ENCODE measurements at places on chromosomes 3 and 15. TPM values are rescaled to one million over a fixed set of nuclear protein-coding genes. Genes with fewer than 3 reads are reported as not detected.
A peak's percentile ranks its signal among the peaks of the same experiment; 100 is the strongest.

CTXND1 gene
- total RNA-seq, result 2.7 TPM

GRCh38 chr3:102979682-102980354 lies 545.0 kb downstream of the ZPLD1 start:
- DNase-seq, result no peak

SELENOS gene
- 47.2 TPM for total RNA-seq

DNA sequence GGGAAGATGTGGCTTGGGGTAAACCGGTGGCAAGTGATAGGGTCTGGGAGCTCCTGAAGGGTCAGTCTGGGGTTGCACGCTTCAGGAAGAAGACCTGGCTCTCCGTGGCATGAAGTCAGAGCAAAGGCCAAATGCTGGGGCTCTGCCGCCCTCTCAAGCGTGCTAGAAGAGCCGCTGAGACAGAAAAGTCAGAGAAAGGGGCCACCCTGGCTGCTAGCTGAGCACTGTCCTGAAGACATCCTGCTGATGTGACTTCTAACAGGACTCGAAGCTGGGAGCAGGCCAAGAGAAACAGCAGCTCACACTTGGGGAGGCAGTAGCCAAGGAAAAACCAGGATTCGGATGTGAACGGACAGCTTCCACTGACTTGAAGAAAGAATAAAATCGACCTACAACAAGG lies 270.4 kb downstream of the OCA2 start:
- no peak for DNase-seq

DNA sequence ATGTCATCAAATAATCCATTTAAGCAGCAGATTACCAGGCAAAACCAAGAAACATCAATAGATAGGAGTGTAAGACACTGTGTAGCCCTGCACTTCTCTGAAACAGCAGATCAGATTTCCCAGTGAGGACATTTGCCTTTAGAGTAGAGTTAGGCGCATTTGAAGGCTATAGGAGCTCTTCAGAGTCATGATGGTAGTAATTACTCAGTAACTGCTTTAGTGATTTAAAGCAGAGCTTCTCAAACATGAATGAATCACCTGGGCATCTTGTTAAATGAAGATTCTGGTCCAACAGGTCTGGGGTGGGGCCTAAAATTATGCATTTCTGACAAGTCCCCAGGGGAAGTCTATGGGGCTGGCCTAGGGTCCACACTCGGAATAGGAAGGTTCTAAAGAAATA lies 36.9 kb downstream of the THRB start:
- DNase-seq, result no peak

GRCh38 chr15:66288551-66289185 lies 4.7 kb upstream of the DIS3L start:
- DNase-seq, result no peak

KNG1 gene
- total RNA-seq, result not detected

- DNase-seq, result no peak
Observed at GRCh38 chr3:28290863-28291300, 49.5 kb downstream of the CMC1 start.

DNA sequence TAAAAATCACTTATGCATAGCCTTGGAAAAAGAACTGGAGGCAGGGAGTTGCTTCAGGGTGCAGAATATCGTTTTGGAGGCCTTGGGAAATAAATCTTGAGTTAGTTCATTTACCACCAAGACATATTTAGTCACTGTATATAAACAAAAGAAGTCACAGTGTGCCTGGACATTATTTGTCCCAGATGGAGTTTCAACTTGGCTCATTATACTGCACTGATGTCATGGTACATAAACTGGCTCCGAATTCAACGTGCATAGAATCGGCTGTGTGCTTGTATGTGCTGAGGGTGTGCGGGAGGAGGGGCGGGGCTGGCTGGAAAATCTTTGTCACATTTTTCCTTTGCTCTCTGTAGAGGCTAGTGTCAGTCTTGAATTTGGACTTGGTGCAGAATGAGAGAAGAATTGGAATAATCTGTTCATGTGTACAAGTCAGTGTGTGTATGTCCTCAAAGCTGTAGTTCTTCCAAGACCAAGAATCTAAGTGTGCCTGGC lies 86.6 kb downstream of the FNDC3B start:
- no peak for DNase-seq

ECT2 gene
- total RNA-seq, result 45.1 TPM

SUCNR1 gene
- total RNA-seq, result 0.75 TPM

DNA sequence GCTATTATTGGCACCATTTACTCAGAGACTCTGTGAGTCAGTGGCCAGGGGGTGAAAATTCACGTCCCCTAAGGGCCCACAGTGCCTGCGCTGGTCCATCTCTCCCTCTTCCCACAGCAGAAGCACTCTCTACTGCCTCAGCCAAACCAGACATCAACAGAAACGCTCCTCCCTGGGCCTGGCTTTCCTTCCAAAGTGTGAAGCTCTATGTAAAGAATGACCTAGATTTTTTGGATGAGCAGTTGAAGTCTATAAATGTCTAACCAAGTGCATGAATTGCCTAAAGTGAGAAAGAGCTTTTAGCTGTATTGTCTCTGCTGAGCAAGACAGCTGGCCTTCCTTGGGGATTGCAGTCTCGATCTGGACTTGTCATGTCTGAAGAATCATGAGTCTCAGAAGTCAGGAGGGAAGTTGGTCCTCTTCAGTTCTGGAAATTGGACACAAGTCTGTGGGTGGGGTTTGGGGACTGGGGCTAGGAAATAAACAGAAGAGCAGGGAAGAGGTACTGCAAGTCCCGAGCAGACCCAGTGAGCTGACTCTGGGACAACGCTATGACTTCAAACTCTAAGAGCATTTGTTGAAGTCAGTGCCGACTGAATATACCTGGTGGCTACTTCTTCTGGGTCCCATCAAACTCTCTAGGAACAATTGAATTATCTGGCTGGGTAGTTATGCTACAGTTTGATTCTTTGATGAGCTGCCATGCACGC lies 29.0 kb downstream of the RASGRP1 start:
- no peak for DNase-seq

DNA sequence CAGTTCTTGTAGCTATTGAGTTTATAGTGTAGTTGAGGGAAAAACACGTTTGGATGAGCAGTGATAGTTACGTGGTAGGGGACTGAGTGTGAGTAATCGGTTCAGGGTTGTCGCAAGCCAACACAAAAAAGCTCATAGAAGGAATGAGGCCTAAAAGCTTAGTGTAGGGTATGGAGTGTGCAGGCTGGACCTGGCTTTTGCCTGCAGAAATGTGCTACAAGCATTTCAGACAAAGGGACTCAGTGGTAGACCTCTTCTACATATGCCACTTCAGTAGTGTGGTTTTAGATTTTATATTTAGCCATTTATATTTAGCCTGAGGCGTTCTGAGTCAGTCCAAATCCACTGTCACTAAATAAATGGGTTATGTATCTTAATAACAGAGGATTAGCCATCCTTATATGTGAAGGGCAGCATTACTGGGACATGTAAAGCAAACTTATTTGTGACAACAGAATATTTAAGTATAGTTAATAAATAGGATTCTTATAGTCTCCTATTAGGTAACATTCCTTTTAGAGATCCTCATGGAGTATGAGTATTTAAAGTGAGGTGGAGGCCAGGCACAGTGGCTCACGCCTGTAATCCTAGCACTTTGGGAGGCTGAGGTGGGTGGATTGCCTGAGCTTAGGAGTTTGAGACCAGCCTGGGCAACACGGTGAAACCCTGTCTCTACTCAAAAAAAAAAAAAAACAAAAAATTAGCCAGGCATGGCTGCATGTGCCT lies 21.8 kb downstream of the ATP2C1 start:
- no peak for DNase-seq

GRCh38 chr3:151305775-151306151 lies 10.9 kb downstream of the GPR87 start:
- no peak for DNase-seq

GRCh38 chr15:85463976-85464375 lies 83.6 kb downstream of the AKAP13 start:
- no peak for DNase-seq

GRCh38 chr3:177080122-177080521 lies 117.2 kb downstream of the TBL1XR1 start:
- no peak for DNase-seq

PCLAF gene
- 17.0 TPM for total RNA-seq

GRCh38 chr3:50408443-50408944 lies 49.2 kb upstream of the TMEM115 start:
- DNase-seq, result no peak

IDH2 gene
- total RNA-seq, result 247 TPM

DNA sequence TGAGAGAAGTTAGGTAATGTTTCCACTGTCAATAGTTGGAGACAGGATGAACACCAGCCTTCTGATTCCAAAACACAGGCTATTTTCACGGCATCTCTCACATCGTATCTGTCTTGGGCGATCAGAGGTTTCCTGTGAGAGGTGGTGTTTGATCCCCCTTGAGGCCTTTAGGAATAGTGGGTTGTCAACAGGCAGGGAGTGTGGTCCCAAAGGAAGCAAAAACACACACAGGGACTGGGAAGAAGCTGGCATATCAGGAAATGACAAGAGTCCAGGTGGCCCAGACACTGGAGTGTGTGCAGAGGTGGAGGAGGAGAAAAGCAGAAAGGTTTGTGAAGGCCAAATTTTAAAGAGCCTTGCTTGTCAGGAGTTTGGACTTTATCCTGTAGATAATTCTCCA lies 6.6 kb upstream of the MAGEF1 start:
- DNase-seq, result peak; percentile 29

PEX11A gene
- total RNA-seq, result 8.8 TPM

DNA sequence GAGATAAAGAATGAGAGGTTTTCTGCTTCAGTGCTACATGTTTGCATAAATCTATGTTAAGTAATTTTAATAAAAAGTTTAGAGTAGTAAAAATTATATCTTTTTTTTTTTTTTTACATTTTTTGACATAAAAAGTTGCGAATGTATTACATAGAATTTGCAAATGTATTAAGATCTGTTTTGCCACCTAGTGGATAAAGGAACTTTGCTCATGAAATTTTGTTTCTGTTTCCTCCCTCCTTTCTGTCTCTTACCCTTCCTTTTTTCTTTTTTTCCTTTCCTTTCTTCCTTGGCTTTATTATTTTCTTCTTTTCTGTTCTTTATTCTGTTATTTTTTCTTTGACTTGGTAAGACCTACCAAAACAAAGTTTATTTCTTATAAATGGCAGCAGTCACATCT lies 58.5 kb upstream of the UTS2B start:
- DNase-seq, result no peak

DNA sequence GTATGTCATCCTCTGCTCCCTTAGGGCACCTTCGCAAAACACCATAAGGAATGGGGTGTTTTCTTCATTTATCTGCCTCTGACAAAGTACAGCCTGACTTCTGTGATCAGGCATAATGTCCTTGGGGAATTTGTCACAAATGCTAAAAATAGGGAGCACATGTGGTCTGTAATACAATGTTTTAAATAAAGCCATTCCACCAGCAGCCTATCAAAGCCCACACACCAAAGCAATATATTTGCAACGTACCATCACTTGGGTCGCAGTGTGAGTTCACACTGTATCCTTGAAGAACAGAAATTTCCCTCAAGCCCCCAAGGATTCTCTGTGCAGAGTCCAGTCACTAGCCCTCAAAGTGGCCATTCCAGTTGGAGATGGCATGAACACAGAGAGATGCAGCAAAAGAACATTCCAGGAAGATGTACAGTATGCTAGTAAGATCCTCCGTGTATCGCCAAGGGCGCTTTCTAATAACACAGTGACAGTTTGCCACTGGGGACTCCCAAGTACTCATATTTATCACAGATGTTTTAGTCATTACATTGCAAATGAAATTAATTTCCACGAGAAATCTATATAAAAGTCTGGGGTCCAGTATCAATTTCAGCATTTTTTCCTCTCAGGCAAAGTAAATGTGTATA lies 246.7 kb downstream of the MCTP2 start:
- no peak for DNase-seq

- DNase-seq, result no peak
Observed at GRCh38 chr3:23760871-23761373, 44.8 kb upstream of the UBE2E1 start.

NR2E3 gene
- total RNA-seq, result 0.38 TPM

DNA sequence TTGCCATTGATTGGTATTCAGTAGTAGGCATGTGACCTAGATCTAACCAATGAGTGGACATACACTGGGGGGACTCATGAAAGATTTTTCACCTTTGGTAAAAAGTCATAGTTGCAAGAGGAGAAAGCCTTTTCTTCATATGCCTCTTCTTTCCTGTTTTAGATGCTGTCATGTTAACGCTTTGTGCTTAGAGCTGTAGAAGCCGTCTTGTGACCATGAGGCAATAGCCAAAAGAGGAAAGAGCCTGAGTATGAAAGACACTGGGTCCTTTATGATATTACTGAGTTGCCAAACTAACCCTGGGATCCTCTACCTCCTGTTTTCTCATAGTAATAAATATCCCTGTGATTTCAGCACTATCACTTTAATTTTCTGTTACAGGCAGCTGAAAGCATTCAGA lies 396.0 kb downstream of the FHIT start:
- no peak for DNase-seq

DNA sequence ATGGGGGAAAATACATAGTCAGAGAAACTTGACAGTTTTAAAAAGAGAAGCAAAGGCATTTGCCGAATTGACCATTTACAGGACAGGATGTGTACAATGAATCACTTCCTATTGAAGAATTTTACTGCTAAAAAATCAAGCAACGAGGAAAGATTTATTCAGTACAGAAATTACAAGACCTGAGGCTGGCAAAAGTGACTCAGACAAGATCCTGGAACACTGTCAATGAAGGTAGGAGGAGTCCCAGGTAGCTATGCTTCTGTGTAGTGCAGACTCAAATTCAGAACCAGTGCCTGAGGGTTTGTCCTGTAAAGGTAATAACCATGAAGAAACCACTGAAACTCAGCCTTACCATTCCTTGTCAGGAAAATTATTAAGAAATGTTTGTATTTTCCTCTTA lies 120.9 kb downstream of the ZMAT3 start:
- no peak for DNase-seq

GRCh38 chr3:23422517-23422851 lies 219.4 kb downstream of the UBE2E2 start:
- no peak for DNase-seq

DNA sequence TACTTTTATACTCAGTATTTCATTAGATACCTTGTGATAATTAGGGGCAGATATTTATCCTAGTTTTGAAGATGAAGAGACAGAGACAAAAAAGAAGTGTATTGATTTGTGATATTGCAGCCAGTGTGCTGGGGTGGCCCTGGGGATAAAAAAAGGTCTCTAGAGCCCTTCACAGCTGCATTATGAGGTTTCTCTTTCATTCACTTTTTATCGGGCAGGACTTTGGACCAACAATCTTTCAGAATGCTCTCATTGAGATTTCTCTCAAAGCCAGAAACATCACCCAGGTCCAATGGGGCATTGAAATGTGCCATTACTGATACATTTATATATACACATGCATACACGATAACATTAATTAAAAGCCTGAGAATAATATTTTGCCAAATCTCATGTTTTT lies 20.5 kb upstream of the SELENOT start:
- no peak for DNase-seq

DNA sequence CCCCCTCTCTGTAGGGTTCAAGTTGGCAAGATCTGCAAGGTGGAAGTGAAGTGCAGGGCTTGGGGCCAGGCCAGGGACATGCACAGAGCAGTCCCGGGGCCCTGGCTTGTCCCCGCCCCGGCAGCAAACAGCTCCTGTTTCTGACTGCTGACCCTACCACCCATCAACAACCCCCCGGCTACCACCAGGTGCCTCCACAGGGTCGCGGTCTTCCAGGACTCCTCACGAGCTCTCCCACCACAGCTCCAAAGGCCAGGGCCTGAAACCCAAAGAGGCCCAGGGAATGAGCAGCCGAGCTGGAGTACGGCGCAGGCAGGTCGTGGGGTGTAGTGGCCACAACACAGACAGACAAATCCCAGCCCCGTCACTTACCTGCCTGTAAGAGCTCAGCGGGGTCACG lies 121.3 kb upstream of the SMAD3 start:
- DNase-seq, result no peak

- DNase-seq, result no peak
Observed at GRCh38 chr15:93758824-93759223, 472.5 kb upstream of the MCTP2 start.

CHRM5 gene
- total RNA-seq, result not detected

CCR8 gene
- 1.2 TPM for total RNA-seq

- no peak for DNase-seq
Observed at GRCh38 chr3:43921056-43921648, 230.4 kb downstream of the ABHD5 start.

All from type B pancreatic cell (in vitro differentiated cells).